ENCODE measurements at places on chromosomes 7 and 10. TPM values are rescaled to one million over a fixed set of nuclear protein-coding genes. Genes with fewer than 3 reads are reported as not detected.

GRCh38 chr7:41247143-41247865, 455.6 kb downstream of the INHBA start:
- DNase-seq, result no peak

- no peak for DNase-seq
Observed at GRCh38 chr7:51476026-51476425, 159.4 kb upstream of the COBL start.

DNA sequence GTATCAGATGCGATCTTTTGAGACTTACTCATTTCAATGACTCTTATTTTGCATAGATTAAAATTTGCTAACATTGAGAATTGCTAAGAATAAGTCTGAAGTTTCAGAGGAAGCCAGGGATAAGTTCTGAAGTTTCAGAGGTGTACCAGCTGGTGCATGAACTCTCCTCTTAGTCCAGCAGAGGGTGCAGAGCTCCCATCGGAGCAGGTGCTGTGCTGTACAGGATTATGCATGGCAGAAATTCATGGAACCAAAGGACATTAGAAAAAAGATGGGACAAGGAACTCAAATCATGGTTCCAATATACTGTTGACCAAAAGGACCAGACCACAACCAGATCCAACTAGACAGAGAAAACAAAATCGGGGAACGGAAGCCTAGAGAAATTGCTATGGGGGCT, 41.9 kb downstream of the MGAM2 start:
- DNase-seq, result no peak

The LIPN gene
- total RNA-seq, result not detected

The NXPH1 gene
- not detected for total RNA-seq

All from gastrocnemius medialis (tissue), 4 donors.